ENCODE measurements at places on chromosomes 13 and 19.

DNA sequence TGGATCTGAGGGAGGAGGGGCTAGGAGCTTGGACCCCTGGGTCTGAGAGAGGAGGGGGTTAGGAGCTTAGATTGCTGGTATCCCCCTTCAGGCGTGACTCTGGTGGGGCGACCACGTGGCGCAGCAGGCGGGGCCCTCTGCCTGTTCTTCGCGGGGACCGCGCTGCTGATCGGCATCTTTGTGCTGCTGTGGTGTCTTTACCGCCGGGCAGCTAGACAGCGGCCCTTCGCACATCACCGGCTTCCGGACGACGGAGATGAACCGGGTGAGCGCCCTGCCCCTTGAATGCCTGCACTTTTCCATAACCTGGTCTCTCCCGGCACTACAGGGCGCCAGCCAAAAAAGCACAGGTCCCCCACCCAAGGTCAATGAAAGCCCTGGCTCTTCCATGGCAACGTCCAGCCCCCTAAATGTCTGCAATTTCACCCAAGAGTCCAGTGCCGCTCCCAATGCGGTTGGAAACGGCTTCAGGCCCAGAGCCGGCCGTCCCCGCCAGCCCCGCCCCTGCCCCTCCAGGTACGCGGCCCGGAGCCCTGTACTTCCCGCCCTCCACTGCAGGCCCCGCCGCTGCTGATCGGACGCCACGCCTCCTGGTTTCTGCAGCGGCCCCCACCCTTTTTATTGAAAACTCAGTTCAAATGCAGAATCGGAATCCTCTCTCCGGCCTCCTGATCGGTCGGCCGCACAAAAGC is 2.8 kb downstream of the GFY start:
- no peak for DNase-seq

DNA sequence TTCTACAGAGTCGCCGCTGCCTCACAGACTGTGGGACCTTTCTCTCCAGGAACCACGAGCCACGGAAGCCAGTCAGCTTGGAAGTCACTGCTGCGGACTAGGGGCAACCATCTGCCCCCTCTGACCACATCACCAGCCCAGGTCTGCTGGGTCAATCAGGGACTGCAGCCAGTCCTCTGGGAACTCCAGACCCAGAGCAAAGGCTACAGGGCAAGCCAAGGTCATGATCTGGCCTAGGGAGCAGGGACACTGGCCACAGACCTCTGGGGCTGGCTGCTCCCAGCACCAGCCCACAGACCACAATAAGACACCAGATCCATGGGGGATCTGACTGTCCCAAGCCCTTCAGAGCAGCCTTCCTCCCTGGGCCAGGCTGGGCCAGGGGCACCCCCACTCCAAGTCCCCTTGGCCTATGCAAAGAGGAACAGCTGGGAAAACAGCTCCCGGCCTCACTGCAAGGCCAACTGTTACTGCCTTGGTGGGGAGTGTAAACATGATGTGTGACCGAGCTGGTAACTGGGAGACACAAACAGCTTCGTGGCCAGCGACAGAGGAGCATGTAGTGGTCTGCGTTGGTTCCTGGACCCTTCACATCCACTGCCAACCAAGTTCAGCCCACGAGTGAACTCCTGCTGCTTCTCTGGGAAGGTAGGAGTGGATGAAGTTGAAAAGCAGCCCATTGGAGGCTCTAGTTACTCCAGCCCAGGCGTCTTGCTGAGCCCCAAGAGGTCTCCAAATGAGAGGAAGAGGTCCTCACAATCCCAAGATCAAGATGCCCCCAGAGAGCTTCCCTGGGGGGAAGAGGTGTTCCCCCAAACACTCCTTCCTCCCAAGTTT is 1.5 kb downstream of the AKT2 start:
- DNase-seq: no peak

DNA sequence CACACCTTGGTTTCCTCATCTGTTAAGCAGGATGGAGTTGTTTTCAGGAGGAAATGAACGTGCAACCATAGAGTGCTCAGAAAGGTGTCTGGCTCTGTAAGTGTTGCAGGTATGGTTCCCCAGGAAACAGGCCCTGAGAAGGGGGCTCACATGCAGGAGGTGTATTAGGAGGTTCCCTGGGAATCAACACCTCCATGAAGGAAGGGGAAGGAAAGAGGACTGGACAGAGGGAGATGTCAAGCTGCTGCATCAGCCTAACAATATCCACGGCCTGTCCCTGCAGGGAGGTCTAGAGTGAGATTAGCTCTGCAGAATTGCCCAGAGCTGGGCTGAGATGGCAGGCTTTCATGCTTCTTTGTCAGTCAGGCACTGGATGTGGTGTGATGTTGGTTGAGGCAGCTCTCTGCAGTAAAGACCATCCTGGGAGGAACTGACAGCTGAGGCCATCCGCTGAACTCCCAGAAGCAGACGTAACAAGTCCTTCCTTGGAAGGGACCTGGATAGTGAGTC is 373.3 kb downstream of the ZNF536 start:
- no peak for DNase-seq

- DNase-seq: no peak
Observed at GRCh38 chr19:19446655-19447437, 41.4 kb downstream of the GATAD2A start.

DNA sequence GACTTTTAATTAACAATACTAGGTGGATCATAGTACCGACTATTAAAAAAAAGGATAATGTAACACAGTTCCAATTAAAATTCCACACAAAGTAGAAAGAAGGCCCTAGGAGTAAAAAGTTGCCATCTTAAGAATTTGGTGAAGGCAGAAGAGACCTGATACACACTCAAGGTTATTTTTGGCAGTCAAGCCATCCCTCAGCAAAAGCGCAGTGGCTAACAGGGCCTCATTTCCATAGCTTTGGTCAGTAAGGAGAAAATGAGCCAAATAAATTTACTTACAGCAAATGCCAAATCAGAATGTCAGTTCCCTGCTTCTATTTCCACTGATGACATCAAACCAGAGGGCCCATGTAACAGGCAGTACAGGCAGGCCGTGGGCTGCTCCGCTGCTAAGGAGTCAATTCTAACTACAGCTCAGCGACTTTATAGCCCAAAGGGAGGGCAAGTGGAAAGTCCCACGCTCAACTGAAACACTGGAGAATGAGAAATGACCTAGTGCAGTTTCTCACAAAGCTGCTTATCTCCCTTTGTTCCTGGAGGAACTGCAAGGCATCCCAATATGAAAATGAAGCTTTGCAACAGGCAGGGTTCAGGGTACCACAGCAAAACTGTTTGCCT is 6.3 kb downstream of the ARGLU1 start:
- no peak for DNase-seq

- DNase-seq: no peak
Observed at GRCh38 chr19:10142701-10143375, 23.1 kb upstream of the EIF3G start.

DNA sequence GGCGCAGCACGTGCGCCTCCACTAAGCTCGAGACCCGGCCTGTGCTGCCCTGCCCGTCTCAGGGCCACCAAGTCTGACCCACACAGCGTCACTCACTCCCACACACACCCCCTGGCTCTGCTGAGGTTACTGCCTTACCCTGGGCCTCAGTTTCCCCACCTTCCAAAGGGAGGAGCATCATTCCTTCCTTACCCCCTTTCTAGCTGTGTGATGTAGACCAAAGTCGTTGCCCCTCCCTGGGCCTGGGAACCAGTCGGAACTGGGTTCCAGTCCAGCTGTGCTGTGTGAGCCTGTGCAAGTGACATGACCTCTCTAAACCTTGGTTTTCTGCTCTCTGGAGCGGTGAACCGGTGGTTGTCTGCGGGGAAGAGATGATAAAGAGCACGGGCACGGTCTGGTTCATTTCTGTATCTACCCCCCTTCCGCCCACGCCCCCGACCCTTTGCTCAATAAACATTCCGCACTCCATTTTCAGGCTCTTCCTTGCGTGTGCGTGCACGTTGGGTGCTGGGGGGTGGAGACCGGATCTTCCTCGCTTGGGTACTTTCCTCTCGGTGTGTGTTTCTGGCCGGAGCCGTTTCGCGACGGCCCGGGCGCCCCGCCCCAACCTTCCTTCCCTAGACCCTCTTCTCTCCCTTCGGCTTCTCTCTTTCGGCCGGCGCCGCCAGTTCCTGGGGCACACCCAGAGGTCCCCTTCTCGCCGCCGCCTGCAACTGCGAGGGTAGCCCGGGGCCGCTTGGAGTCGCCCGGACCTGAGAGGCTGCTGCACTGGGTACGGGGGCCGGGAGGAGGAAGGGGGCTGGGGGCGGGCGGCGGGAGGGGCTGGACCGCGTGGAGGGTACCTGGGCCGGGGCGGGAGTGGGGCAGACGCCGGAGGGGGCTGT is at the start of gene ZNF581:
TSS of gene ZNF581 (plus strand) at position 647 of the 884 bp plus-strand sequence. CDS start 923 bp downstream, outside the sequence.
- peak; percentile 71 for DNase-seq

DNA sequence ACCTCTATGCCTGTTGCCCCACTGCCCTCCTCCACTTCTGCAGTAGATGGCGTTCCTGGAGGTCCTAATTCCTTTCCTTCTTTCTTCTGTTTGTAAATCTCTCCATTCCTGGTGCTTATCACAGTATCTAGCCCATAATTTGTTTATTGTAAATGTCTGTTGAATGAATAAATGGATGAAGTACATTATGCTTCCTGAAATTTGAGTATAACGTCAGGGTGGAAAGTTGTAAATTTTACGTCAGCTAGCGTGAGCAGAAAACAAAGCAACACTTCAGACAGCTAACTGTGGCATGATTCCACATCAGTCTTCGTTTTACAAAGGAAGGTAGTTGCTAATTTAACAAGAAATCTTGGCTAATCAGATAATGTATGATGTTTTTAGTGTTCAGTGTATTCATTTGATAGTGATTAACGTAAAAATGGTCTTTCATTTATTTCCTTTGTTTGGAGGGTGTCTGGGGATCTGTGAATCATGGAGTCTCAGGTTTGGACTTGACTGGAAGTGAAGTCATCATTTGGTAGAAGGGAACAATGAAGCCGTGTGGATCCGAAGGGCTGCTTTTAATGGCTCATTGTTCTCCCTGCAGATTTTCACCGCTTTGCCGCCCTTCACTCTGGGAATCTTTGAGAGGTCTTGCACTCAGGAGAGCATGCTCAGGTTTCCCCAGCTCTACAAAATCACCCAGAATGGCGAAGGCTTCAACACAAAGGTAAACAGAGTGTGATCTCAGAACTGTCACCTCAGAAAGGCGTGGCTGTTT is 215.1 kb downstream of the SHISA2 start:
- DNase-seq: no peak

Data from fibroblast of skin of right quadriceps (primary cell).